LHCN-M2 (cell line): ENCODE measurements at places on chromosomes 6 and 20. TPM values are rescaled to one million over a fixed set of nuclear protein-coding genes. Genes with fewer than 3 reads are reported as not detected.

The KLHDC3 gene
- 47.1 and 50.4 TPM in 2 replicates for total RNA-seq

The GSTA4 gene
- 25.3 and 25.8 TPM in 2 replicates for total RNA-seq

The ISM1 gene
- 0.06 and 0.11 TPM in 2 replicates for total RNA-seq

The DAAM2 gene
- 58.7 and 109 TPM in 2 replicates for total RNA-seq

The THBD gene
- total RNA-seq: 16.8 and 17.4 TPM in 2 replicates

The RFX6 gene
- not detected in 2 replicates for total RNA-seq

DNA sequence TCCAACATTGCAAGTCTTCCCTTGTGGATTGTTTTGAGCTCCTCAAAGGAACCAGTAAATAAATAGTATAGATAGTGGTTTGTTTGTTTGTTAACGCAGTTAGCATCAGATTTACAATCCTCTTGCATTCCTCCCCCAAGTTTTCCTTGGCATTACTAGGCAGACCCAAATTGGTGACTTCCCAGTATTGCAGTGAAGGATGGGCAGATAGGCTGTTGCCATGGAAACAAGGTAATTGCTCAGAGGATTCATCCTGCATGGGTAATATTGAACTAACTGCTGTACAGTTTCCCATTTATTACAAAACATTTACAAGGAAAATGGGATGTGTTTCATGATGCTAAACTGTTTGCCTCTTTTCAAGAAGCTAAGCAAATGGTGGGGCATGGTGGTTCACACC is 477.2 kb downstream of the EPM2A start:
- DNase-seq: no peak

- peak; percentile 27 for DNase-seq
Observed at GRCh38 chr6:53159558-53159957, 10.9 kb upstream of the GCM1 start.

DNA sequence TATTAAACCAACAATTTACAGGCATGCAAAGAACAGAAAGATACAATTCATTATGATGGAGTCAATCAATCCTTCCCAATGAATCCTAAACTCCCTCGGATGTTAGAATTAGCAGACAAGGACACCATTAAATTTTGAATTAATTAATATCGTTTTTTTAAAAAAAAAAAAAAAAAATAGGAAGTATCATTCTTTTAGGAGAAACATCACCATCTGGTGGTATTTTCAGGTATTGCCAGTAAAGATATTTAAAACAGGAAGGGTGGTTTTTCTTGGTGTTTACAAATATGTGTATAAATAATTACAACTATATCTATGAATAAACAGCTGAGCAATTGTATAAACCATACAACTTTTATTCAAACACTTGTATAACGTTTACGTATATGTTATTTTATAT is 564.4 kb downstream of the HAO1 start:
- peak; percentile 31 for DNase-seq

DNA sequence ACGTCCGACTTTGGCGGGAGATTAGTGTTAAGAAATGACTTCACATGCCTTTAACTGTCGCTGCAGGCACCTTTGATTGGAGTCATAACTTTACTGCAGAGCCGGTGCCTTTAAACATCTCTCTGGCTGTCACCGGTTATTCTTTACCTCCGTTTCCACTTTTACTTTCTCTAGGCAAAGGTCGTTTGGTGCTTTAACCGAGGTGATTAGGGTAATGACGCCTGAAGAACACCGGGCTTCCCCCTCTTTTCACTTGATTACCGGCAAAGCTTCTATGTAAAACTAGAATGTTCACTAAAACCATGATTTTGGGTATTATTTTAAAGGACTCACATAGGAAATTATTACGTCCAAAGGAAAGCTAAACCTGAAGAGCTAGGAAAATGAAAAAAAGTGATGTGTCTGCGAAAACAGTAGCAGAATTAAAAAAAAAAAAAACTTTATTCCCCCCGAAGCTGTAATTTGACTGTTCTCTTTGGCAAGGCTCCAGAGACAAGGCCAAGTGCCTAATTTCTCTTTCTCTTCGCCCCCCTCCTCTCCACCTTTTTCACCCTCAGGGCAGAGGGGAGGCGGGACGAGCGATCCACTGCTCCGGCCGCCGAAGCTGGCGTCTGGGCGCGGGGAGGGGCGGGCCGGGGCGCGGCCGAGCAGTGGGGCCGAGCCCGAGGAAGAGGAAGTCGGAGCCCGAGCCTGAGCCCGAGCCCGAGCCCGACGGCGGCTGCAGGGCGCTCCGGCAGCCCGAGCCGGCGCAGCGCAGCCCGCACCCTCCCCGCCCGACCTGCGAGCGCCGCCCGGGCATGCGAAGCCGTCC is at the start of gene PLEKHG1:
Gene PLEKHG1, plus strand, starts transcription at position 687 of the 811 bp plus-strand sequence. CDS start 133,797 bp downstream, outside the sequence.
- no peak for DNase-seq

- DNase-seq: no peak
Observed at GRCh38 chr20:35263532-35264341, 14.2 kb downstream of the MMP24OS start.

DNA sequence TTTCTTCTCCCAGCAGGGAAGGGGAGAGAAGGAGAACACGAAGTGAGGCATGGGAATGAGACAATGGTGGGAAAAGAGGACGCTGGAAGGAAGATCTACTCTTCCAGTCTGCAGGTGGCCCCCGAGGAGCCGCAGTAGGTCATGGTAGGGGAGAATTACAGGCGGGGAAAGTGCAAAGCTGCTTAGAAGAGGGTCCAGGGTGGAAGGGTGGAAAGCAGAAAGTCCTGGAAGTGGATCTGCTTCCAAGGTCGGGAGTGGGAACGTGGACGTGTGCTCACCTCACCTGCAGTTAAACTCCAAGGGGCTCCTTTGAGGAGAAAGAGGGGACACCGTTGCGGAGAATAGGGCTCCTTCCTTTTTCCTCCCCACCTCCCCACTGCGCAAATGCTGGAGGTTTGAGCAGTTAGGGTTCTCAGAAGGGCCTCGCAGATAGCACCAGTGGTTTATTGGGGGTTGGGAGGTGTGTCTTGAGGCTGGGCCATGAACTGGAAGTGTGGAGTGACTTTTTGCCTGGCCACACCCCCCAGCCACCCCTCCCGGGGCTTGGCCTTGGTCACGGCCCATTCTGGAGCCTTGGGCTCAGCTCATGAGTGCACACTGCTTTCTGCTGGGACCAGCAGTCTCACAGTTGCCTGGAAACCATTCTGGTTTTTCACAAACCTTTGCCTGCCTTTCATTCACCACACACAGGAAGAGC is 100.4 kb upstream of the MLN start:
- no peak for DNase-seq

DNA sequence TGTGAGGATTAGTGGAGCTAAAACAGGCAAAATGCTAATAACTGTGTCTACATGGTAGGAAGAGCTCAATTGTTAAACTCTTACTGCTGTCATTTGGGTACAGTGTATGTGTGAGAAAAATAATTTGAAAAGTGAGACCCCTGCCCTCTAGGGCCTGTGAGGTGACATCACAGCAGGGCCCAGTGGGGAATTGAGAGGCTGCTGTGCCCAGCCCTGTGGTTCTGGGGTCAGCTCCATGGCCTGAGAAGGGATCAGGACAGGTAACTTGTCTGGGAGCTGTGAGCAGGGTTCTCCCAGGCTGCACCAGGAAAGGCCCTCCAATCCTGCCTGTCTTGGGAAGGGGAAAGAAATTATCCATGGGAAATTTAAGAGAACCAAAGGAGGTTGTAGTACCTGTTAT is 1.3 kb downstream of the SIRPB1 start:
- DNase-seq: no peak

DNA sequence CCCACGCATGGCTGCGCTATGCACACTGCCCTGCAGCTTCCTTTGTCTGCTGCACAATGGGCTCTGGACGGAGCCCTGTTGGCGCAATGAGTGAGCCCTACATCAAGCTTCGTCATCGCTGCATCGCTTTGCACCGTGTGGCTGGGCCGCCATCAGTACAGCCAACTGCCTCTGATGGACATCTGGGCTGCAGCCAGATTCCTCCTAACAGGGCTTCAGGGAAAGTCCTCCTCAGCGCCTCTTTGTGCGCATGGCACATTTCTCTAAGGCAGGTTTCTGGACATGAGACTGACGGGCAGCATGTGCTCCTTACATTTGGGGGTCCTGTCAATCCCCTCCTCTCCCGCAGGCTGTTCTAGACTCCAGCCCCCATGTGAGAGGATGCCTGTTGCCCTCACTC is 29.7 kb upstream of the ANGPT4 start:
- no peak for DNase-seq

- DNase-seq: no peak
Observed at GRCh38 chr6:8279041-8279805, 156.1 kb downstream of the SLC35B3 start.

- DNase-seq: no peak
Observed at GRCh38 chr20:60483371-60483770, 525.1 kb downstream of the CDH26 start.

- DNase-seq: no peak
Observed at GRCh38 chr6:71090217-71090616, 133.4 kb upstream of the B3GAT2 start.
